ENCODE measurements at places on chromosomes 13 and 19.

DNA sequence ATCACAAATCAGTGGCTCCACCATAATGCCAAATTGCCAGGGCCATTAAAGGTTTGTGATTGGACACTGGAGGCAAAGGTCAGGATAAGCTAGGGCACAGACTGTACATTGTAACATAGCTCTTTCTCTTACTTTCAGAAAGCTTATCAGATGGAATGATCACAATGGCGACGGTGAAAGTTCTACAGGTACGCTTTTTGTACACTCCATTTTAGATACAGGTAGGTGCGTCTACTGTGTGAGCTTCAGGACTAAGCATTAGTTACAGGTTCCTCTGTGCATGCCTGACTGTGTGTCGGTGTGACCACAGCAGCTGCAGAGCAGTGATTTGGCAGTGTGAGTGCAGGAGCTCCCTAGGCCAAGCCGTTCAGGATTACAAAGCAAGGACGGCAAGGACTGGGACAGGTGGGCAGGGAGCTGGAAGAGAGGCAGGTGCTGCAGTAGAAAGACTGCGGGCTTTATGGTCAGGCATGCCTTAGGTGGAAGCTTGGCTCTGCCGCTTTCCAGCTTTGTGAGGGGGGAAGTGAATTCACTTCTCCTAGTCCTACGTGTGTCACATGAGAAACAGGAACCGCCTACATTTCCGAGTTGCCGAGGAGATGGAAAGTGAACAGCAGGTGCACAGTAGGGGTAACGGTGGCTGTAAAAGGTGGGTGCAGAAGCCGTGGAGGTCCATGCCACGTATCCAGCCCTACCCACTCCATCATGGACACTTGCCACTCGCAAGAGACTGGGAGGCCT, 49.6 kb downstream of the MRPL57 start:
- no peak for DNase-seq

DNA sequence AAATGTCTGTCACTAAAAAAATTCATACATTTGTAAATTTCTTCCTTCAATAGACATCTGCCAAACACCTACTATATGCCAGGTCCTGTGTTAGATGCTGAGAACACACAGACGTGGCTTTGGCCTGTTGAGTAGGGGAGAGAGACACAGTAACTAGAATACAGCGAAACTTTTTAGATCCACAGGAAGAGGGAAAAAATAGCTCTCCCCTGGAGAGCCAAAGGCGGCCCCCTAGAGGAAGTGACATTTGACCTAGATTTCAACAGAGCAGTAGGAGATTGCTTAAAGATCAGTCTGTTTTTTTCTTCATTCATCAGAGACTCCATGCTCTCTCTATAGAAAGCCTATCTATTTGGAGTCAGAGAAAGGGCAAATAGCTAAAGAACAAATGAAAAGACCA, 11.3 kb downstream of the LCP1 start:
- DNase-seq: no peak

GRCh38 chr19:54387991-54388801, 23.5 kb upstream of the LAIR1 start:
- DNase-seq: peak; percentile 42

- DNase-seq: no peak
Measured at GRCh38 chr13:80894917-80895316, 554.0 kb upstream of the SPRY2 start.

GRCh38 chr13:64429691-64430090, 2800.4 kb downstream of the PCDH9 start:
- no peak for DNase-seq

- no peak for DNase-seq
Measured at GRCh38 chr19:54074851-54075250, 6.3 kb downstream of the TARM1 start.
